ENCODE measurements at places on chromosomes 6 and 20. TPM values are rescaled to one million over a fixed set of nuclear protein-coding genes. Genes with fewer than 3 reads are reported as not detected.

DNA sequence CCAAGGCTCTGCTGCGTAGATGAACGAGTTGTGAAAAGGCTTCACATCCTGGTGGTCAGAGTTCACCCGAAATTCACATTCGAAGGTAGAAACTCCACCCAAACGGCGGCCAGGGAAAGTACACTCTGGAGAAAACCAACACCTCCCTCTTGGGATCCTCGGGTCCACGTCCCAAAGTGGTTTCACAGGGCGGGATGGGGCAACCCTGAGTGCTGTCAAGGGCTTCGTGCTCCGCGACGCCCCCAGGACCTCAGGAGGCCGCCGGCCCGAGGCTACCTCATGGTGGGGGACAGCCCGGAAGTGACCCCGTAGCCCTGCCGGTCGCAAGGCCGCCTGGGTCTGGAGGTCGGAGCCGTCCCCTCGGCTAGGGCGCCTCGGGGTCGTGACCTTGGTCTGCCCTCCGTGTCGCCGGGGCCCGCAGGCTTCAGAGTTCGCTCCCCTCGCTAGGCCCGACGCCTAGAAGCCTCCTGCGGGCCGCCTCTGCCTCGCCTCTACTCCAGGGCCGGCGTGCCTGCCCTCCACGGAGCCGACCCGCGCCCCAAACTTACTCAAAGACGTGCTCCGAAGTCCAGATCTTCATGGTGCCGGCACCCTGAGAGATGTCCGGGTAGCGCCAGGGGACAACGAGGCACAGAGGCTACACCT is at the start of gene PRELID3B:
PRELID3B (minus strand) TSS at position 636 of the 645 bp plus-strand sequence; CDS start at position 580, 56 bp downstream.
- DNase-seq = peak; percentile 16

GRCh38 chr6:118739696-118740353 is 88.4 kb upstream of the CEP85L start:
- no peak for DNase-seq

DNA sequence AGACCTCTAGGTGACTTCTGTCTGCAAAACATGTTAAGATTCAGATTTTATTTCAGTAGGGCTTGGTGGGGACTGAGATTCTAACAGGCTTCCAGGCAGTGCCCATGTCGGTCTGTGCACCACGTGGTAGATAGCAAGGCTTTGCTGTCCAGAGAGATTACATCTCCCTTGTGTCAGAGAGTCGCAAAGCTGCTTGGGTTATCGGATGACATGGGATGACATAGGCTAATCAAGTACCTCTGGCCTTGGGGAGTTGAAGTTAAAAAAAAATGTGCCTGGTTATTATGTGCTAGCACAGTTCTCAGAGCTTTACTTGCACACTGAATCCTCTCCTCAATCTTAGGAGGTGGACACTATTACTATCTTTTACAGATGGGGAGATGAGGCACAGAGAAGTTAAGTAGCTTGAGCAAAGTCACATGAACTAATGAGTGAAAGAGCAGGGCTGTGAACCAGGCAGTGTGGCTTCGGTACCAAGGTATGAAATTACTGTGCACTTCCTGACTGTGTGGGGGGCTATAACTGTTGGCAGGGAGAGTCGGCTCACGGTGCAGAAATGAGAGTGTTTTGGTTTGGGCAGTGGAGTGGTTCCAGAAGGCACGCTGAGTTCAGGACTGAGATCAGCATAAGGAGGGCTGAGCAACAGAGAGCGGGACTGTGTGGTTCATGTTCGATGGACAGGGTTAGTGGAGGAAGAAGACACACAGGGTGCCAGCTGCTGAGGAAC is 41.1 kb downstream of the FARS2 start:
- DNase-seq = peak; percentile 59

DNA sequence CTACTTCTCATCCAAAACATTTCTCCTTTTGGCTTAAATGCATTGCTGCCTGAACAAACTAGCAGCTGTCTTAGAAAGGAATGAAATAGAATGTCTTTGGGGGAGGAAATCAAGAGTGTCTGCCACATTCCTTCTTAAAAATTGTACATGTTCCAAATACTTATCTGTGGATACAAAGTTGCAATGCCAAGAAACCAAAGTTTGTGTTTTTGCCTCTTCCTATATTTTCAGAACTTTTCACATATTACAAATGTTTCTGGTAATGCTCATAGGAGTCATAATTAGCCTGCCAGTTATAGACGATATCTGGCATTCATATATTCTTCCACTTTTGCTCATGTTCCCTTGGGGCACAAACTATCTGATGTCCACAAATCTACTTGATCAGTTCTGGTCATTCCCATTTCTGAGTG is 165.5 kb upstream of the BMP5 start:
- no peak for DNase-seq

DNA sequence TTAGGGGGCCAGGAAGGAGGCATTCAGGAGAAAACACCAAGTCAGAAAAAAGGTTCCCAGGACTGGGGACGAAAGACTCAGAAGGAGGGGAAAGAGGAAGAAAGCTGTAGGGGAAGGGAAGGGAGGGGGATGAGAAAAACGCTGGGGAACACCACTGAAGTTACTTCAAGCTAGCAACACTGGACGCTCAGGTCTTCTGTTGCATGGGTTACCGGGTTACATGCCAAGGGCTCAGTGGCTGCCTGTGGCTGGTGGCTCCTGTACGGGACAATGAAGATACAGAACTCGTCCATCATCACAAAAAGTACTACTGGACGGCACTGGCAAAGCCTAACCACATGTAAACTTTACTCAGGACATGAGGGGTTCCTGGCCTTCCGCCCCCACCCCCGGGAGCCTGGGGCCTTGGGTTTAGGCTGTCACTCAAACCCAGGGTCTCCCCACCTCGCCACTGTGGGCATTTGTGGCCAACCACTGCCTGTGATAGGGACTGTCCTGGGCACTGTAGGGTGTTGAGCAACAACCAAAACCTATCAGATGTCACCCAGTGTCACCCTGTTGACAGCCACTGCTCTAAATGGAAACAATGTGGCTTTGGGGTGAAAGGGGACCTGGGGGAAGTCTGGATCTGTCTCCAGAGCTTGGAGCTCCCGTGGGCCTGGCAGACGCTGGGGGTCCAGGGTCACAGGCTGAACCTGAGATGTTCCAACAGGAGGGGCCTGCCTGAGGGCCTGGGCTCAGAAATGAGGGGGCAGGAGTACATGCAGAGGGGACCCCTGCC is 40.3 kb upstream of the CD93 start:
- no peak for DNase-seq

DNA sequence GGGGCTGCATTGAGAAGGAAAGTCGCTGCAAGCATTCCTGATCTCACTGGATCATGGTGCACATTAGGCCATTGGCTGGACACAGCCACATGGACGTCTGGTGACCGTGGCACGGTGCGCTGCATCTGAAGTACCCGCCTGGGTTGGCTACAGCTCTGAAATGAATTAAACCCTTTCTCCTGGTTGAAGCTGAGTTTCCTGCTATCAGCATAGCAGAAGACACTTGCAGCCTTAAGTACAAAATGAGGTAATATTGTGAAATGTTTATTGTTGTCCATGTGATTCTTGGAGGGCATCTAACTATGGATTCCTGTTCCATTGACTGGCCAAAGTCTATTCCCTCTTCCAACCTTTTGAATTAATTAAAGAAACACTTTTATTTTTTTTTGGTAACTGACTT is 89.8 kb upstream of the ADTRP start:
- no peak for DNase-seq

DNA sequence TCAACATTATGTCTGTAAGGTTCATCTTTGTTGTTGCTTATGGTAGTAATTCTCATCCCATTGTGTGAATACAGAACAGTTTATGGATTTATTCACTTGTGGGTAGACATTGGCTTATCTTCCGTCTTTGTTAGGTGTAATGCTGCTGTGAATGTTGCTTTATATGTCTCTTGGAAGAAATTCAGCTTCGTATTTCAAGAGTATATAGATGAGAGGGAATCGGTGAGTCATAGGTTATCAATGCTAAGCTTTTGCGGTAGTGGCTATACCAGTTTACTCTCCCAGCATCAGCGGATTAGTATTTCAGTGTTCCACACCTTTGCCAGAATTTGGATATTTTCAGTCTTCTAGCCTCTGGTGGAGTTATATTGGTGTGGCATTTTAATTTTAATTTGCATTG is 77.8 kb downstream of the ZFAND3 start:
- peak; percentile 18 for DNase-seq

GRCh38 chr20:61766921-61767610 is 298.6 kb downstream of the TAF4 start:
- DNase-seq = no peak

DNA sequence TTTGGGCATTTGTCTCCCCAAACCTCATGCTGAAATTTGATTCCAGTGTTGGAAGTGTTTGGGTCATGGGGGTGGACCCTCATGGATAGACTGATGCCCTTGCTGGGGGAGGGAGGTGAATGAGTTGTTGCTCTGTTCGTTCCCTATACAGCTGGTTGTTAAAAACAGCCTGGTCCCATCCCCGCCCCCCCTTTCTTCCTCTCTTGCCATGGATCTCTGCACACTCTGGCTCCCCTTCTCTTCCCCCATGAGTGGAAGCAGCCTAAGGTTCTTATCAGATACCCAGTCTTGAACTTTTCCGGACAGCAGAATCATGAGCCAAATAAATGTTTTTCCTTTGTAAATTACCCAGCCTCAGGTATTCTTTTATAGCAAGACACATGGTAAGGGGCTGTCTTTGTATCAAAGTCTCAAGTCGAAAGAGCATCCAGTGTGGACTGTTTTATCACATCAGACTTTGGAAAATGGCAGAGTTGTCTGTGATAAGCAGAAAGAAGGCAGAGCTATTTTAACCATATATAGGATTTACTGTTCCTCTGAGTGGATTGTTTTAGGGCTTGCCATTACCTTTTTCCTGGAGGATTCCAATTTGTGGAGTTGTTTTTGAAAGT is 31.2 kb downstream of the SLC9A8 start:
- DNase-seq = no peak

DNA sequence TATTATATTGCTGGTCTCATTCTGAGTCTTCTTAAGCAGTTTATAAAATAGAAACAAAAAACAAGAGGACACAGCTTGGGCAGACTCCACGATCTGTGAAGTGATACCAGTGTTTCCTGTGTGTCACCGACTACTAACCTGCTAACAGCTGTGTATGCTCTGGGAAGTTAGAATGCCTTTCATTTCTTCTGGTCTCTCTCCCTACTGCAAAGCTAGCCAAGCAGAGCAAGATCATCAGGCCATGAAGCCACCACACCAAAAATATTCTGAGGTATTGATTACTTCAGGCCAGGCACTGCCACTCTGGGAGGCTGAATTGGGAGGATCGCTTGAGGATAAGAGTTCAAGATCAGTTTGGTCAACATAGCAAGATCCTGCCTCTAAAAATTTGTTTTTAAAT is 46.9 kb upstream of the SMIM29 start:
- DNase-seq = no peak

DNA sequence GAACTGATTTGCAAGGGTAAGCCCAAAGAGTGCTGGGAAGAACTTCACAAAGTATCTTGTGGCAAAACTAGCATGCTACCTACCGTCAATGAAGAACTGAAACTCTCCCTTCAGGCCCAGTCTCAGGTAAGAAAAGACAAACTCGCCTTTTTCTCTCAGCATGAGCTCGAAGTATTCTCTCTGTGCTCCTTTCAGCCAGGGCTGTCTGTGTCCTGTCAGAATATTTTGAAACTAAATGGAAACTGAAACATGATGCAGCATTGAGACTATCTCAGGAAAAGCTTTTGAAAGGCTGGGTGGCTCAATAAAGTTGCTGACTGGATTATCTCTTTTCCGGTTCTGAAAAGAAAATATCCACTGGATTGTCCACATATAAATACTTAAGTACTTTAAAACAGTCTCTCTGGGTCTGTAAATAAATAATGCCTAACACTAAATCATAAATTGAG is 696 bp downstream of the CALHM5 start:
- DNase-seq = peak; percentile 18

DNA sequence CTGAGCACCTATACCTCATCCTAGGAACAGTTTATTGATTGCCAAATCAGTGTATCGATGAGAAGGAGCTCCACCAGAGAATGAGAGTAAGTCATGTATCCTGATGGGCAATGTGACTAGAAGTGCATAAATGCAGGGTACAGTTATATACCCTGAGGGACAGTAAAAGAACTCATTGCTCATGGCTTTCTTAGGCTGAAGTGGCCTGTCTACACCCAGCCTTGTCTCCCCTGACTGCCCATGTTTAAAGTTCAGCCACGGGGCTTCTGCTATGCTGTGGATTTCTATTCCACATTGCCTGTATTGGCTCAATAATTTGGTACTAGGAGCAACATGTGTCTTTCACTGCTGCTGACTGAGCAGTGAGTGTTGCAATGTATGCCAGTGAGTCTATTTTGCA is 400.4 kb upstream of the IMPG1 start:
- no peak for DNase-seq

PPP1R3G gene
- 0.18 TPM for total RNA-seq

BFSP1 gene
- 4.2 TPM for total RNA-seq

SLC22A2 gene
- total RNA-seq = 1.1 TPM

TRIM31 gene
- total RNA-seq = not detected

ZBTB46 gene
- total RNA-seq = 3.4 TPM

C4A gene
- 0.27 TPM for total RNA-seq

SPATA2 gene
- total RNA-seq = 3.3 TPM

SCUBE3 gene
- 2.0 TPM for total RNA-seq

RIMS1 gene
- total RNA-seq = 3.3 TPM

HLA-DQA1 gene
- total RNA-seq = 0.40 TPM
